ENCODE measurements at places on chromosomes 5 and 9.

DNA sequence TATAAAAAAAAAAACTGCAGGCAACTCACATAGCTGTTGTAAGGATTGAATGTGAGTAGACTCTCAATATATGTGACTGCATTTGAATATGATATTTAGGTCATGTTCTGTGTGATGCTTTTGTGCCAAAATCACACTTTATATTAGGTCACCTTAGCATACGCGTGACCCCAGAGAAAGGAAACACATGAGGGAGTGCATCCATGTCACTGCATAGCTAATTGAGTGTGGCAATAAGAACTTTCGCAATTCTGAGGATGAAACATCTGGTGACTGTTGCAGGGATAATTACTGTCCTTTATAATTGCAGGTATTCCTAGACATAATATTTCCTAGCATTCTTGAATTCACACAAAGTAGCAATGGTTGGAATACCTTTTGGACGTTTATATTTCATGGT is 459.5 kb upstream of the KLF4 start:
- no peak for DNase-seq

- no peak for DNase-seq
Measured at GRCh38 chr5:84017523-84018172, 297.0 kb upstream of the HAPLN1 start.

- no peak for DNase-seq
Measured at GRCh38 chr5:137501846-137502406, 2.8 kb upstream of the SPOCK1 start.

DNA sequence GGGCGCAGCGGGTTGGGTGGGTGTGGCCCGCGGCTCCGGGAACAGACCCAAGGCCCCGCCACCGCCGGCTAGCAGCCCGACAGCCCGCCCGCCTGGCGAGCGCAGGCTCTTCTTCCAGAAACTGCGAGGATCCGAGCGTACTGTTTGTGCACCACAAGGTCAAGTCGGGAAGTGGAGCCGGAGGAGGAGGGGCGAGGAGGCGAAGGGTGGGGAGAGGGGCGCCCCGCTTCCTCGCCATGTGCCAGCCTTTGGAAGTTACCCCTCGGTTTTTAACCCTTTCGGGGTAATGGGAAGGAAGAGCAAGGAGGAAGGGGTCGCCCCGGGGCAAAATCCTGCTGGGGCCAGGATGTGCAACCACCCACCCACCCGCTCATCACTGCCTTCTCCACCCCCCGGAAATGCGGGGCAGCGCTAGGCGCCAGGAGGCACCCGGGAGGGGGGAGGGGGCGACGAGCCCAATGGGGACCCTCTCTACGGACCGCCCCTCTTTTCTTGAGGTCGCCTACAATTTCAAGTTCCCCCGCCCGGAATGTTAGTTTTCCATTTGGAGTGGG is 1.1 kb upstream of the JADE2 start:
- DNase-seq = no peak

DNA sequence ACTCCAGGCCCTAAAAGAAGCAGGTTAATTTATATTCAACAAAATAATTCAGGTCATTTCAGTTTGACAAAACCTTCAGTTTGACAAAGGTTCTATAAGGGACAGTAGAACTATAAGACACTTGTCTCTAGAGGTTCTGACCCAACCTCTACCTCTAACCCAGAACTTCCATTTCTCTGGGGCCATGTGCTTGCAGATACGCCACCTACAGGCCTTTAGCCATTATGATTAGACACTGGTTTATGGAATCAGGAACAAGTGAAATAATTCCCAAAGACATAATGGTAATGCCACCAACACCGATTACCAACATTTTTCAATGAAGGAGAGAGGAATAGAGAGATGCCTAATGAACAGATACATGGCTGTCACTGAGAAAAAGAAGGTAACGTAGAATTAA is 733.9 kb downstream of the PRELID2 start:
- DNase-seq = no peak

Measured in epithelial cell of proximal tubule (primary cell).